ENCODE measurements at places on chromosomes 7 and 10.

GRCh38 chr10:48361176-48361575 is 54.7 kb downstream of the MAPK8 start:
- DNase-seq: no peak

DNA sequence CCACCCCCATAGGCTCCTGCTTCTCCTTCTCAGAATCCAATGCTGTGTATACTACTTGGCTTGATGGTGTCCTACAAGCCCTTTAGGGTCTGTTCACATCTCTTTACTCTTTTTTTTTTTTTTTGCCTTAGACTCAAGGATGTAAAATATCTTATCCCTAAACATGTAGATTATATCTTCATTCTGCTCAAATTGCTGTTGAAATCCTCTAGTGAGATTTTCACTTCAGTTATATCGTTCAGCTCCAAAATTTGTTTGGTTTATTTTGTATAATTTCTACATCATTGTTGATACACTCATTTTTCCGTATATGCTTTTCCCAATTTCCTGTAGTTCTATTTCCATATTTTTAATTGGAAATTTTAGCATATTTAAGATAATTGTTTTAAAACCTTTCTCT is 1.8 kb upstream of the AKR1C3 start:
- DNase-seq: no peak

- DNase-seq: no peak
These were observed 93.4 kb downstream of the GPR26 start for GRCh38 chr10:123759501-123760031.

GRCh38 chr10:124827474-124827873 is 25.9 kb downstream of the ABRAXAS2 start:
- no peak for DNase-seq

DNA sequence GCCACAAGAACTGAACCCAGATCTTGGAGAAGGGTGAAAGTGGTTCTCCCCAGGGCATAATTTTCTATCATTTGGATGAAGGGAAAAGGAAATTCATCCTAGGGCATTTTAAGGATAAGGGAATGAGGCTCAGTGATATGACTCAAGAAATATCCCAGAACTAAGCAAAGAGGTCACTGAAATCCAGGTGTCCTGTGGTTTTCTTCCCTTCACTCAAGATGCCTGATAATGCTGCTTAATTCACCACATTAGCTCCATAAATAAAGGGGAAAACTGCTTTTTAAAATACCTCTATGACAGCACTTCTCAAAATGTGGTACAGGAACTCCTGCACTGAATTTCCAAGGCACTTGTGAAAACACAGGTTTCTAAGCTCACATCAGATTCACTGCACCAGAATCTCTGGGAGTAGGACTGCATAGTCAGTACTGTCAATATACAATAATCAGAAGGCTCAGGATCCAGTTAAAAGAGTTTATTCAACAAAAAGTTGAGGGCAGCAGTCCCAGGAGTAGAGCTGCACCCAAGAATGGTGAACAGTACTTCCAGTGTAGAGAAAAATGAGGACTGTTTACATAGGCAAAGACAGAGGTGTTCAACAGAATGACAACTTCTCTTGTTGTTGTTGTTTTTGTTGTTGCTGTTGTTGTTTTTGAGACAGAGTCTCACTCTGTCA is 2.9 kb downstream of the IFIT3 start:
- no peak for DNase-seq

GRCh38 chr10:117541405-117541908 is 1.1 kb upstream of the EMX2 start:
- DNase-seq: no peak

- no peak for DNase-seq
These were observed 46.7 kb downstream of the TNS3 start for GRCh38 chr7:47535035-47535703.

DNA sequence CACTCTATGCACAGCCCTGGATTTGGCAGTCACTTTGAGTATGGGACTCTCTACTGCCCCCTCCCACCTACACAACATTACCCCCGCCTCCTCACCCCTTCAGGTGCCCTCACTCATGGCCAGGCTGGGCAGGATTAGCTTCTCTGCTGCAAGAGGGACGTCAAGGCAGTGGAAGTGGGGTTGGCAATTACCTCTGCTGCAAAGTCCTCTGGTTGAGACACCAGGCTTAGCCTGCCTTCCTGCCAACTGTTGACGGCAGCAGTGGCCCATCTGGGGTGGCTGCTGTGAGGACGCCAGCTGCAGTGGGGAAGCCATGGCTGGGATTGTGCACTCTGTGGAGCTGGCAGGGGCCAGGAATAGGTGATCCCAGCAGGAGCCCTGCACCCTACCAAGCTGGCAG is 26.7 kb downstream of the SVIL start:
- DNase-seq: no peak

- peak; percentile 95 for DNase-seq
These were observed 29.3 kb upstream of the WNT8B start for GRCh38 chr10:100433253-100434240.

DNA sequence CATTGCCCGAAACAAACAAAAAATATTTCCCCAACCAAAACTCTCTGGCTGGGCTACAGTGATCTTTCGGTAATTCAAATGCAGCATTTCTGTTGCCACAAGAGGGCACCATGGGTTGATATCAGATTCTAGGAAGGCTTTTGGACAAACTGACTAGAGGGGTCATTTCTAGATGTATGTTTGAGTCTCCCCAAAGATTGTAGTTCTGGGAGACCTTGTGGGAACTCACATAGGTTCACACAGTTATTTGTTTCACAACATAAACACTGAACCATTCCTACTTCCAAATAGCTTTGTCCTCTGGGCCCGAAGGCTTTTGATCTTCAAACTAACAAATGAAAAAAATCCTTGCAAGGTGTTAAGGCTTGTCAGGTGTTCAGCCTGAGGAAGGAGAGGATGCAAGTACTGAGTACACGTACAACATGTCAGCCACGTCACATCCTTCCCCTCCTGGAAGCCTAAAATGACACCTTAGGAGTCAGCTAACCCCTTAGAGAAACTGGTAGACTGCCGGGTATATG is 37.0 kb upstream of the IL15RA start:
- peak; percentile 52 for DNase-seq

DNA sequence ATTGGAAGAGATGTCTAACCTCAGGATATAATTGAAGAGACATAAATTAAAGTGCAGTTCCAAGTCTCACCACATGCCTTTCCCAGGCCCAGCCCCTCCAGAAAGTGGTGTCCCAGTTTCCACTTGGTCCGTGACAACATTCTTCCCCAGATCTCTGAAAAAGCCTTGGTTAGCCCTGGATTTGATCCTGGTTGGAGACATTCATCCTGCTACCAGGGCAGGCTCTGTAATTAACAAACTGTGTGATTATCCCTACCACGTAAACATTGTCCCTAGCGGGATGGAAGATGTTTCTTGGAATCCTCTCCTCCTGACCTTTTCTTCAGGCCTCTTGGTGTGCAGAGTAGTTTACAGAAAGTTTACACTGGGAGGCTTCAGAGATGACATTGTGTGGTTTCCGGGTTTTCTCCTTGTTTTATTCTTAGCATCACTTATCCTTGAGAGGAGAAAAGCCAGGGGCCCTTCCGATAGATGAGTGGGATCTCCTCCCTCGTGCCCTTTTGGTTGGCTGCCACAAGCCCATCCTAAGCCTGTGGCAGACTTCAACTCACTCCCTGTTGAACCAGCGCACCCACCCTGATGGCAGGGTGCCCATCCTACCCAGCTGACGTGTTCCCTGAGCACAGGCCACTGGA is 83.8 kb downstream of the COL13A1 start:
- DNase-seq: no peak

DNA sequence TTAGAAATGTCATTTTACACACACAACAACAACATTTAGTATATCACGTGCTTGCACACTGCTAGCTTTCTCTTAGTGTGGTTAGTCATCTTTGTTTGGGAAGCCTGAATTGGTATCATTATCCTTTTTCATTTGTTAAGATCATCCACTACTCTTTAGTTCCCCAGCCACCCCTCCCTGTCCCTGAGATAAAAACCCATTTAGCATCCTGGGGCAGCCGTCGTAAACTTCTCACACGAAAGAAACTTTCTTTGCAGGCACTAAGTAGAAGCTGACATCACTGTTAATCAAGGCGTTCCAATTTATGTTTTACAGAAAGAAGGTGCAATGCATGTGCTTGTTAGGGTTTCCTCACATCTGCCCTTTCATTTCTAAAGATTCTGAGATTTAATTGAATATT is 475.1 kb upstream of the FZD8 start:
- no peak for DNase-seq

DNA sequence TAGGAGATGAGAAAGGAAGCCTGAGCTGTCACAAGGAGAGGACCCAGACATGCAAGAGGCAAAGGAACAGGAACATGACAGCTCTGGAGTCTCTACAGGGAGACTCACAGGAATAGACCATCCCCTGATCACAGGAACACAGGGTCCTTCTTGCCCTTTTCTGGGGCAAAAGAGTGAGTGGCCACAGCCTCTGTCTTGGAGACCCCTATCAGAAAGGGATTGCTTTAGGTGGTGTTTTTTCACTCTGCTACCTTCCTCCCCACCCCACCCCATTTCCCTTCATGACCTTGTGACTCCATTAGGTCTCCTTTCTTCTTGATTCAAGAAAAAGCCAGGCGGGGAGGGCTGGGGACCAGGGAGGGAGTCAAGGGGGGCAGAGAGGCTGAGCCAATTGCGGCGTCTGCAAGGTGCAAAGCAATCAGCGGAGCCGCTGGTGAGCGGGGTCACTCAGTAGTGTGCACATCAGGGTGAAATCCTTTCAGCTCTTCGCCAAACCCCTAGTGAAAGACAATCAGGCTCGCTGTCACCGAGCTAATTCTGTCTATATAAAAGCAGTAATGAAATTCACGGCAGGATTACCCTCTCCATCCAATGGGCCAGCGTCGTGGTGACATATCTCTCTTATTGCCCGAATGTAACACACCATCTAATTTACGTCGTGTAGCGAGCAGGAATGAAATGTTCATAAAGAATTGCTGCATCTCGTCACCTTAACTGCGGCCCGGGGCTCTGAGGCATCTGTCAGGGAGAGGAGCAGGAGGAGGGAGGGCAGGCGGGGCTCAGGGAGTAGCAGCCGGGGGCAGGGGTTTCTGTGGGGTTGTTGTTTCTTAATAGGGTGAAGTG is 31.5 kb upstream of the BTRC start:
- no peak for DNase-seq

DNA sequence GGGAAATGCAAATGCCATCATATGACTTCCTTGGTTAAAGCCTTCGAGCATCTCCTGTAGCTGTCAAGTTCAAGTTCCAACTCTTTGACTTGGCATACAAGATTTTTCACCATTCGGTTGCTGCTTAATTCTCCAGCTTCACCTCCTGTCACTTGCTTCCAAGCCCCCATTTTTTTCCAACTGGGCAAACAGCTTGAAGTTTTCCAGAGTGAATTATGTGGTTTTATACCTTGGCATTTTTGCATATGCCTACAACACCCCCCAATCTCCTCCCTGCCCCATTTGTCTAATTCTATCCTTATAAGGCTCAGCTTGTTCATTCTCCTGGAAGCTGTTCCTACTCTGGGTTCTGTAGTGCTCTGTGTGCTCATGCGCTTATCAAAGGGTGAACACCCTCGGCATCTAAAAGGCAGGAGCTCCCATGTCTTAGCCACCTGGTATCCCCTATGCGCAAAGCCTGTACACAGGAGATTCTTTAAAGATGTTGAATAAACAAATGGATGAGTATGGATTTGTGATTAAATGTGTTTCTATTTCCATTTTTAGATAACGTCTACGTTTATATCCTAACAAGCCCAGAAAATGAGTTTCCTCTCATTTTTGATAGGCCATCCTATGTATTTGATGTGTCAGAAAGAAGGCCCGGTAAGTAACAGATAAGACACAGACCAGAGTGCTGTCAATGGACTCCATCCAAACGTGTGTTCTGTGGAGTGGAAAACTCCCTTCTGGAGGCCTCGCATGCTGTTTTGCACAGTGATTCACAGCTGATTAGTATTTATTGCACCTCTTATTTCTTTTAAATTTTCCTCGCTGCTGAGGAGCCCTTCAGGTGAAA is 52.5 kb downstream of the CDHR3 start:
- no peak for DNase-seq

GRCh38 chr7:17769918-17770317 is 170.4 kb downstream of the SNX13 start:
- peak; percentile 50 for DNase-seq

DNA sequence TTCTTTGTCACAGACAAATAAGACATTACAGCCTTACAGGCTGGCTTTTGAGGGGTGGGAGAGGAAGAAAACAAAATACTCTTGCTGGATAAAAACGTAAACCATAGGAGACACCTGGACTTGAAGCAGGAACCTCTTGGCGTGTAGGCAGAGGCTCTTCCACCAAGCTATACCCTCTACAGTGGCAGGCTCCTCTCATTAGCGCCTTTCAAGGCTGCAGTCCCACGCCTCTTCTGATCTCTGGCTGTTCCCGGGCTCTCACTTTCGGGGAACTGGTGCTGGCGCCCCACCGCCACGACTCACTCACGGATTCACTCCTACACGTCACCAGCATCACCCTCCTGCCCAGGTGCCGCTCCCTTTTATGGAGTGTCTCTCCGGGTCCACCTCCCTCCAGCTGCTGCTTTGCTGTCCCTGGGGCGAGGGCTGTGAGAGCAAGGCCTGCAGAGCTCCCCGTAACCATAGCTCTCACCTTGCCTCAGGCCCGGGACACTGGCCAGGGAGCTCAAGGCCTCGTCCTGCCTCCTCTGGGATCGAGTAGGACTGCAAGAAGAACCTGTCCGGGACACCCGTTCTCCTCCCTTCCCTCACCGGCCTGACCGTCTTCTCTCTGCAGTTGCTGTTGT is 62.6 kb downstream of the ZNF777 start:
- no peak for DNase-seq

- no peak for DNase-seq
These were observed 6.0 kb downstream of the TSC22D4 start for GRCh38 chr7:100472854-100473499.

DNA sequence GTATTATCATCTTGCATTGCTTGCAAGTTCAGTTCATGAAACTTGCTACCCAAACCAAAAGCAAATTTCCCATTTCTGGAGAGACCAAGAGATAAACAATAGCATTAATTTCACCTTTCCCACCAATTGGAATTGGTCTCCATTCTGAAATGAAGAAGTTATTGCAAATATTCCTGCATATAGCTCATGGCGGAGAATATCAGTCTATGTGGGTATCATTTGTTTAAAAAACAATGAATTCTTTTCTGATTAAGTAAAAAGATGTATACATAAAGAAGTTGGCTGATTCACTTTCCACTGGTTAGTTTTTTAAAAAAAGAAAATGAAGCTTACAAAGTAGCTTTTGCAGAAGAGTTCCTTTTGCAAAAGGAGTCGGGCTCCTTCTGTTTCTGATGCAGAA is 19.5 kb upstream of the ANK3 start:
- no peak for DNase-seq

- DNase-seq: no peak
These were observed 64.4 kb upstream of the GSDME start for GRCh38 chr7:24821754-24822054.

- DNase-seq: no peak
These were observed 84.0 kb downstream of the PTPN20 start for GRCh38 chr10:46995234-46995633.

Data from activated naive CD4-positive, alpha-beta T cell treated with Interleukin-2 at 50 U/mL for 16 hours (primary cell).